ENCODE measurements at places on chromosomes 2 and 18.
A peak's percentile ranks its signal among the peaks of the same experiment; 100 is the strongest.

- no peak for DNase-seq
Measured at GRCh38 chr18:59419386-59419785, 60.3 kb upstream of the LMAN1 start.

DNA sequence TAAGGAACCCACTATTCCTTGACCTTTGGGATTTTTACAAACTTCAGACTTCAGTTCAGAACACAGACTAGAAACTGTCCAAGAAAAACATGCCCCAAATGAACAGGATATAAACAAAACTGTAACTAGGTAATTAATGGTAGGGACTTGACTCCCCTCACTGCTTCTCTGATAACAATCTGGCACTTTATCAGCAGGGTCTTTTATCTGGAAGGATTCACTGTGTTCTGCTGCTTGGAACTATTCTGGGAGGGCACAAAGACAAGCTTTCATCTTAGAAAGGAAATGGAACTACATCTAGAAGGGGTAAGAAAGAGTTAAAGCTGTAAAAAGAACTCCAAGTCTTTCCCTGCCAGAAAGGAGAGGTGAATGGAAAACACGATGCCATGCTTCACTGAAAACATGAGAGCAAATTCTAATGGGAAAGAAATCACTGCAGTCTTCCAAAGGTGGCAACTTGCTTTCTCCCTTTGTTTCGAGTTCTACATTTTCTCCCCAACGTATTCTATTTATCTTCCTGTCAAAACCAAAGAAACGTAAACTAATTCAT lies 181.2 kb downstream of the THADA start:
- no peak for DNase-seq

- DNase-seq: peak; percentile 21
Measured at GRCh38 chr2:197356136-197356535, 45.6 kb upstream of the ANKRD44 start.

DNA sequence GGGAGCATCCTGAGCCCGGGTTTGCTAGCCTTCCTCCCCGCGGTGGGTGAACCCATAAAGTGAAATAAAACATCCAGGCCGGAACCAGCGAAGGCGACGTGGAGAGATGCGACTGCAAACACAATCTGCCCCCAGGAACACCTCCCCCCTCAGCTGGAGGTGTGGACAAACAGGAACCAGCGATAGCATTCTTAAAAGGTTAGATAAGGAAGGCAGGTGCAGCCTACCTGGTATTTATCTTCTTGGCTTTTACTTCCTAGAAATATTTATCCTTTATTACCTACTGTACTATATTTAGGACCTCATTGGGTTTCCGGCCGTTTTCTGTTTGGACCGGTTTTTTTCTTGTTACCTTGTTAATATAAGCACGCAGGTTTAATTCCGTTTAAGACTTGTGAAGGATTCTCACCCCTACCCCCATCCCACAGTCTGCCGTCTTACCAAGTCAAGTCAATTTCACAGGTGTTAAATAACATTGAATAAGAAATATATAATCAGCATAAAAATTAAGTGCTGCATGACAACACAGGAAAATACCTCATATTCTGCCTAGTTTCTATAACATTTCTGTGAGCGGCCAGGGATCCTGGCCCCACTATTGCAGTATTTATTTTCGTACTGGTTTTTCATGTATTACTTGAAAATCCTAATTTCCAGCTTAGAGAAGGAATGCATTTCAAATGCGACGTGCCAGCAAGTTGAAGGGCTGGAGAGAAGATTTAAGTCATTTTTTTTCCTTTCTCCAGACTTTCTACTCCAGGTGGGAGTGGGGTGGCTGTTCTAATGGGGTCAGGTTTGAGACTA lies 224.0 kb upstream of the ID2 start:
- peak; percentile 44 for DNase-seq

- no peak for DNase-seq
Measured at GRCh38 chr18:55047546-55047945, 88.3 kb upstream of the CCDC68 start.

- no peak for DNase-seq
Measured at GRCh38 chr2:237868631-237869342, 9.4 kb downstream of the RAMP1 start.

- peak; percentile 14 for DNase-seq
Measured at GRCh38 chr2:20378891-20379519, 28.4 kb upstream of the PUM2 start.

DNA sequence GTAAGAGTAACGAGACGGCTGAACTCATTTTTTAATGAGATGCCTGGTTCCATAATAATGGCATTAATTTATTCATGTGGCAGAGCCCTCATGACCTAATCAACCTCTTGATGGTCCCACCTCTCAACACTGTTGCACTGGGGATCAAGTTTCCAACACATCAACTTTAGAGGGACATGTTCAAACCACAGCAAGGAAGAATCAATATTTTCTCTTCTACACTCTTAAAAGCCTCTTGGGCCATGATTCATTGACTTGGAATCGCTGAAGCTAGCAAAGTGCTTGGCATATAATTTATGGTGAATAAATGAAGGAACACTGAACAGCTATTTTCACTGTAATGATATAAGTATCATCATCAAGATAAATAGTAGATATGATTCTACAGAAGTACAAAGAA lies 333.0 kb downstream of the TNS1 start:
- no peak for DNase-seq

DNA sequence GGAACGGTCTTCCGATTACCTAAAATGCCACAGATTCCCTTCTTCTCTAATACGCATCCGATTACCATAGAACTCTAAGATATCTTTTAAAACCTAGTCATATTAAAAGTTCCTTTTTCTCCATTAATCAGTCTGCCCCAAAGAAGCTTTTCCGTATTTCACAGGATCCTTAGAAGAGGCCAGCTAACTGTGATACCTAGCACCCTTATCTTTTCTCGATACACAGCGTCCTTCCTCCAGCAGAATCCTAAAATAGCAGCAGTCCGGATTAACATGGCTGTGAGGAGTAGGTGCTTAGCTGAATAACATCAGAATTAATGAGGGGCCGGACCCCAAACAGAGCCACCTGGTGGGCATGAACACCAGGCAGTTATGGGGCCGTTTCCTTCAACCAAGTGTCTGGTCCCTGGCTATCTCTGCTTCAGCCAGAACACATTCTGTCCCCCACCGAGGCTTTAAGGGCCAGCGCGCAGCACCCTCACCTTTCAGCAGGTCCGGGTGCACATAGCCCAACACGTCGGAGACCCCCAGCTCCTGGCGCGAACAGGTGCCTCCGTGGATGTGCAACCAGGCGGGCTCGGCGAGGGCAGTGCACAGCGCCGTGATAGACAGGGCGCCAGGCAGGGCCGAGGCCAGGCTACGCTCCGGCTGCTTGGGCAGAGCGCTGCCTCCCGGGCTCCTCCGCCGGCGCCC lies 995 bp downstream of the TMEM127 start:
- no peak for DNase-seq
